Activated CD8-positive, alpha-beta T cell treated with anti-CD3 and anti-CD28 coated beads for 36 hours (primary cell): ENCODE measurements at places on chromosomes 5 and 9. TPM values are rescaled to one million over a fixed set of nuclear protein-coding genes. Genes with fewer than 3 reads are reported as not detected.

DNA sequence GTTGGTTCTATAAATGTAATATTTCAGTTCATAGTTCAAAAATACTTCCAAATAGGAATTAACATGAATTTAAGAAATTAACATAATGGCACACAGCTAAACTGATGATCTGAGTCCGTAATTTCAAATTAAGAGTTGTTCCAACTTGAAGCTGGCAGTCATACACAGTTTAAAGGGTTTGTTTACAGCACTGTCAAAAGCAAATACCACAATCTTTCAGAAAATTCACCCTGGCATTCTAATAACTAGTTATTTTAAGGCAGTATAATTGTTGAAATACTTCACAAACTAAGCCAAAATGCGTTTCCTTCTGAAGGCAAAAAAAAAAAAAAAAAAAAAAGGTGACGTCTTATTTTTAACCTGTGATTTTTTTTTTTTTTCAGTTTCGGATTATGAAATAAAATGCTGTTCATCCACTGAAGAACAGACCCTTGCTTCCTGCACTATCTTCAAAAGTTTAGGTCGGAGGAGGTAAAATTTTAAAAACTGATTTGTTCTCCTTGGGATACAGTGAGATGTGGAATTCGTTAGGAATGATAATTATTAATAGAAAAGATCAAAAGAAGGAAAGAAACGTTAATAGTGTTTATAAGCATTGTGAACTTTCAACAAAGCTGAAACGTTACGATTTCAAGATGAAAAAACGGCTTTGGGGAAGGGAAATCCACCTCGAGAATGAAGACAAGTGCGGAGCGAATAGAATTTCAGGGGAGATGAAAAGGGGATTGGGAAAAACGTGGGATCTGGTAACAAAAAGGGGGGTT, 850 bp downstream of the IL6ST start:
- DNase-seq: no peak

GRCh38 chr9:99023831-99024230, 80.1 kb downstream of the COL15A1 start:
- DNase-seq: no peak

JAKMIP2 gene
- 2.6 TPM for total RNA-seq

PCDHA9 gene
- not detected for total RNA-seq

STOML2 gene
- 208 TPM for total RNA-seq

- no peak for DNase-seq
Measured at GRCh38 chr9:113178087-113178486, 27.3 kb downstream of the SLC31A2 start.

DNA sequence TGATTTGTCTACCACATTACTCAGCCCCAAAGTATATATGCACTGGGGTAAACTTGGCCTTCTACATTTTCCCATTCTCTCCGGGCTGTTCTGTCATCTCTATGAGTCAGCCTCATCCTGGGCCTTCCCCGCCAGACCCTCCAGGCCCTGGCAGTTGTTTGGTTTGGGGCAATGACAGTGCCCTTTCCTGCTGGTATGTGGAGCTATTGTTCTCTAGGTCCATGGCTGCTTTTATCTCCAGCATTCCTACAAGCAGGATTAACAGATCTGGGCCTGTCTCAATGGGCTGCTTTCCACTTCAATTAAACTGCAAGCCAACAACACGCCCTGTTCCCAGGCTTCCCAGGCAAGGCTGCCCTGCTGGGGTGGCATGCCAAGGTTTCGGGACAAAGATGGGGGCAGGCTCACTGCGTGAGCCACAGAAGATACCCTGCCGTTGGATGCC, 136.4 kb downstream of the SLIT3 start:
- no peak for DNase-seq

ANKRD31 gene
- total RNA-seq: 0.99 TPM

GRCh38 chr5:163330723-163331668, 106.4 kb upstream of the CCNG1 start:
- no peak for DNase-seq

DNA sequence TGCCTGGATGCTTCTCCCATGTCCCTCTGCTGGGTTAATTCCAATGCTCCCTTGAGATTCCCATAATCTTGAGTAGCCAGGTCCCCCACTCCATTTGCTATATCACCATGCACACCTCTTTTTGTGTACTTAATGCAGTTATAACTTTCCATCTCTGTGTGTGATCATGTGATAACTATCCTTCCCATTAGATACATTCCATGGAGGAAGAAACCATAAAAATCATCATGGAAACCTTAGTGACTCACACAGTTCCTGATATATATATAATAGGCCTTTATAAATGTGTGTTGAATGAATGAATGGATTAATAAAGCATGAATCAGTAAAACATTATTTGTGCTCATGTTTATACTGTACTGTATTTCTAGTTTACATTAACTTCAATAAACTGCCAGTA, 104.6 kb downstream of the PCSK5 start:
- no peak for DNase-seq
